Endothelial cell of umbilical vein (primary cell): ENCODE measurements at places on chromosomes 5 and 9. TPM values are rescaled to one million over a fixed set of nuclear protein-coding genes. Genes with fewer than 3 reads are reported as not detected.

GRCh38 chr5:159764283-159765134 lies 151.8 kb upstream of the ADRA1B start:
- no peak for DNase-seq

DNA sequence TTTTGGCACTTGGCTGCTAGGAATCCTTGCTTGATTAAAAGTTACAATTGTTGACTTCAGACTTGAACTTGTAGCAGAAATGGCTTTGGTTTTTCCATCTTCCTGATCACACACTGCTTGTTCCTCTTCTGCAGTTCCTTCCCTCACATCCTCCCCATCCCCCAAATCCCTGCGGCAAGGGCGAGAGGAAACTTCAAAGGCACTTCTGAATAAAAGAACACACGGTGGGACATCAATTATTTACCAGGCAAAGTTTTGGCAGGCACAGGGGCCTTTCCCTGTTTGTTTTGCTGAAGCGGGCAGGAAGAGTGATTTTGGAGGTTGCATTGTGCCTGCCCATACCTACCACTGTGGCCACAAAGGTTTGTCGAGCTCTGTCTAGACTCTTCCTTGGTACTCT lies 260.9 kb downstream of the KIF4B start:
- DNase-seq = no peak

GRCh38 chr5:128825826-128826225 lies 139.5 kb upstream of the SLC27A6 start:
- DNase-seq = peak; percentile 83

DNA sequence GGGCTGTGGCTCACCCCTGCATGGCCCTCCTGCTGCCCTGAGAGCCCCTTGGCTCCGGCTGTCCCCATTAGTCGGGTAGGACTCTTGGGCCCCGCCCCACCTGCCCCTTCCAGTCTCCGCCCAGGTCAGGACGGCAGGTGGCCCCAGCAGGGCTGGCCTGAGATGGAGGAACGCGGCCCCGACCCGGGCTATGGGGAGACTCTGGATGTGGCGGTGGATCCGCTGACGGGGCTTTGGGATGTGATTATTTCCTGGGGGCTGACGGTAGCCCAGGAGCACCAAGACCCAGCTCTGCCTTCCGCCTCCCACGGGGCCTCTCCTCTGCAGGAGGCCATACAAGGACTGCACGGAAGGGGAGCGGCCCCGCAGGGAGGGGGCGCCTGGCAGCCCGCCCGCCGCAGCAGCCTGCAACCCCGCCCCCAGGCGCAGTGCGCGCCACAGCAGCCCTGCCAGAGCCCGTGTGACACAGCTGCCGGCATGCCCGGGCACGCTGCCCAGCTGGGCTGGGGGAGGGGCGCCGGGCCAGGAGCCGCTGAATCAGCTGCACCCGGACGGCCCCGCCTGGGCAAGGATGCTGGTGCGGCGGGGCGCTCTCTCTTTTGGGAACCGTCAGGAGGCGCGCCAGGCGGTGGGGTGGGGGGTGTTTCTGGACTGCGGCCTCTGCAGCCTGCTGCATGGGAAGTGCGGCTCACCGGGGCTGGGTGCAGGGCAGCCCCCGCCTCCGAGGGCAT lies 9.2 kb downstream of the TMEM250 start:
- DNase-seq = peak; percentile 87

GRCh38 chr9:119853126-119853525 lies 483.9 kb upstream of the BRINP1 start:
- DNase-seq = no peak

DNA sequence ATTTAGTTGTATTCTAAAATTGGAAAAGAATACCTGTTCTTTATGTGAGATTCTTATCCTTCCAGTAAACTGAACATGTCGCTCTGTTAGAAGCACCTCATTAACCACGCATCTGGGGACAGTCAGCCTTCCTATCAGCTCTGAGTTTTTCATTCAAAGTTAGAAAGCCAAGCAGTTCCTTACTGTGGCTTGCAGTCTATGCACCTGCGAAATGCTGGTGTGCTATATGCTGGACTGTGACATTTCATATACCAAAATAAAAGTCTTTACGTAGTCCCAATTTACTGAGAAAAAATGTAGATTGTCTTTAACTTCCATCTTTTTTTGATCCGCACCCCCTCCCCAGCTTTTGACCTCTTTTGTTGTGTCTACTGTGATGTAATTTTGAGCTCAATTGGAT lies 4.3 kb downstream of the ANP32B start:
- no peak for DNase-seq

GRCh38 chr9:112550531-112550930 lies 63.9 kb downstream of the KIAA1958 start:
- no peak for DNase-seq

GRCh38 chr5:178548746-178549145 lies 41.4 kb downstream of the COL23A1 start:
- peak; percentile 40 for DNase-seq

DNA sequence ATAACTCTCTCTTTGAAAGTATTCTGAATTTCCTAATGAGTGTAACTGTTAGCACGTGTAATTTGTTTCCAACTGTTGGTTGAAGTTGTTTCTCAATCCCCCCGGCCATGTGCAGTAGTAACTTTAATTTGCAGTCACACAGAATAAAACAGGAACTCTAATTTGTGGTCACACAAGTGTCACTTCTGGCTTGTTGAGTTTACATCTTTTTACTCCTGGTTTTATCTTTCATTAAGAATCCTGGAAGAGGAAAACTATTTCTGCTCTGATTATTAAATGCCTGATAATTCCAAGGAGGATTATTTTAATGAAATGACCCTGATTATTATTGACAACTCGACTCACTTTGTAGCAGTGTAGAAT lies 1.2 kb downstream of the SCAMP1 start:
- DNase-seq = no peak

DNA sequence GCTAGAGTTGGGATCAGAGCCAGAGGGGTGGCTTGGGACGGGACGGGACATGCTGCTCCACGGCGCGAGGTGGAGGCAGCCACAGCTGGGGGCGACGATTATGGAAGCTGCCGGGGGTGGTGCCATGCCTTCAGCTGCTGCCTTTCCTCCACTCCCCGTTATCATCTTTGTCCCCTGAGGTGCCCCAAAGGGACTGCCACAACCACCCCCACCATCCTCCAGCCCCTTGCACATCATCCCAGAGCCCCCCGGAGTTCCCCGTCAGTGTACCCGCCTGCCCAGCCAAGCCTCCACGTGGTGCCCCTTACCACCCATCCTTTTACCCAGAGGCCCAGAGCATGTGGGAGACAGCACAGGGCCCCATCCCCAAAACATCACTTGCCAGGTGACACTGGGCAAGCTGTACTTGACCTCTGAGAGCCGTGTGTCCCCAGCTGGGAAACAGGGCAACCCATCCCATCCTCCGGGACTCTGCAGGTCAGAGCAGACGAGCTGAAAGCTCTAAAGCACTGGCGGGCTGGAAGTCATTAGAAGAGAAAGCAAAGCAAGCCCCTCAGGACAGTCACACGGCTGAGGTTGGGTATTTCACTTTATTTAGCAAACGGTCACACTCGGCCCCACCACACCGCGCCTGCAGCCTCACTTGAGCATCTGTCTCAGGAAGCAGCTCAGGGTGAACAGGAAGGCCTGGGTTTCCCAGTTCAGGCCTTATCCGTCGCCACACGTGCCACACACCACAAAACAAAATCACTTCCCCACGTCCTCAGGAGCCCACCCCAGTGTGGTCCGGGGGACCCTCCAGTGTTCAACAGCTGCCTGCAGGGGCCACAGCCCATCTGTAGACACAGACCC lies 19.5 kb upstream of the MXD3 start:
- no peak for DNase-seq

- no peak for DNase-seq
Observed at GRCh38 chr5:170573114-170573513, 69.3 kb downstream of the KCNIP1 start.

DNA sequence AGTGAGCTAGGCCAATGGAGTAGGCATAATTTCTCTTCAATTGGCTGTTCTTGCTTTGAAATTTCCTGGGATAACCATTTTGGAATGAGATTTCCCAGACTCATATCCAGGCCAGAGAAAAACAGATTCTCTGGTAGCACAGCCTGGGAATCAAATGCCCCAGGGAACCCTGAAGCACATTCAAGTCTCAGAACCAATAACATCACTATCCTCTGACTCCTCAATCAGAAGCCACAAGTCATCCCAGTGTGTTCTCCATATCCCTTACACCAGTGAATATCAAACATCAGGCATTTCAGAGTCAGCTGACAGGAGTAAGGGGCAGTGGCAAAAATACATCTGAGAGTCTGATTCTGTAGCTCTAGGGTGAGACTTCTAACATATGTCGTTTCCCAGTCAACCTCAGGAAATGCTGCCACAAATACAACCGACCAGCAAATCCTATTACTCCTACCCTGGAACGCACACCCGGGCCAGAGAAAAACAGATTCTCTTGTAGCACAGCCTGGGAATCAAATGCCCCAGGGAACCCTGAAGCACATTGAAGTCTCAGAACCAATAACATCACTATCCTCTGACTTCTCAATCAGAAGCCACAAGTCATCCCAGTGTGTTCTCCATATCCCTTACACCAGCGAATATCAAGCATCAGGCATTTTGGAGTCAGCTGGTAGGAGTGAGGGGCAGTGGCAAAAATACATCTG lies 537.7 kb upstream of the NMUR2 start:
- DNase-seq = no peak

DNA sequence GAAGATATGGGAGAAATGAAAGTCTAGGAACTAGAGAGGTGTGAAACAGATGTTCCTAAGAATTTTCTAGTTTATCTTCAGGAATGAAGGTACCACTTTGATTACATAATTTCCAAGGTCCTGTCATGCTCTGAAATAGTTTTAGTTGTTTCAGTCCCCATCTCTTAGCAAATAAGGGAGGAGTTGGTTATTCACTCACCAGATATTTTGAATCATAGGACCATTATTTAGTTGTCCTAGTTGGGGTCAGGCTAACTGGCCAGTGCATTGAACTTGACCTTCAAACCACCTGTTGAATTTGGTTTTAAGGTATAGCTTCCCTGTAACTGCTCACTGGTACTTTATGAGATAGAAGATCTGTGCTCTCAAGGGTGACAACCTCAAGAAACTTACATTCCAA lies 53.9 kb upstream of the TNFAIP8 start:
- DNase-seq = no peak

GRCh38 chr5:158017469-158017868 lies 158.5 kb upstream of the CLINT1 start:
- DNase-seq = no peak

DNA sequence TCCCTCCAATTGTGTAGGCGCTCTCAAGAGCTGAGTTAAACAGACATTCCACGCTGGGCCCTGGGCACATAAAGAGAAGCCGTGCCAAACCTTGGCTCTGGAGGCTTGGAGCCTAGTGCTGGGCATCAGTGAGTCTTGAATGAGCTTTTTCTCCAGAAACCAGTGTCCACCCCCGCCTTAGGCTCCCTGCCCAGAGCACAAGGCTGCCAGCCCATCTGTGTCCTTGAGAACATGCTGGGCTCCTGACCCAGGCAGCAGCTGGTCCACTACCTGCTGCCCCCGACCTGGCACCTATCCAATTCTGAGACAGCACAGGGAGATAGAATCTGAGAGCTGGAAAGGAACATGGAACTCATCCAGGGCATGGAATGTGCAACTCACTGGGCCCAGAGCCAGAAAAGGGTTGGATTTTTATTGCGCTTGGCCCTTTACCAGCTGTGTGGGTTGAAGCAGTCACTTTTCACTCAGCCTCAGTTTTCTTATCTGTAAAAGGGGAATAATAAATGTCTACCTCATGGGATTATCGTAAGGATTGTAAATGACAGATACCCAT lies 92.4 kb upstream of the CPLX2 start:
- DNase-seq = no peak

- DNase-seq = no peak
Observed at GRCh38 chr5:22329683-22330082, 523.5 kb downstream of the CDH12 start.

- no peak for DNase-seq
Observed at GRCh38 chr5:99023330-99023729, 94.5 kb upstream of the CHD1 start.

GRCh38 chr5:43037636-43038495 lies 2.3 kb downstream of the ANXA2R start:
- DNase-seq = peak; percentile 89

DNA sequence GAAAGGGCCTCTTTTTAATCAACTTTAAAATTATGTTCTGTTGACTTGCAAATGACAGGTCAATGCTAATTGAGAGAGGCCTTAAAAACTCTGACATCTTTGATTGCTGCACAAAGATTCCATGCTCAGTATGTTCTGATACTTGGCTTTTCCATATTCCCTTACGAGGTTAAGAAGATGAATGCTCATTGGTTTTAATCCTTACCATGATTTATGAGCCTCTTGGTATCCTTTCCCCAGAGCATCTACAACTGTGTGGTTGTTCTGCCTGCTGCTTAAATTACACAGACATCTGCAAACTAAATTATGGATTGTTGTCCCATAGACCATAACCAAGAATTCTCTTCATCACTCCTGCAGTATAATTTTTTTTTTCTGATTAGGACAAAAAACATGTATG lies 352.6 kb downstream of the CDH12 start:
- no peak for DNase-seq

DNA sequence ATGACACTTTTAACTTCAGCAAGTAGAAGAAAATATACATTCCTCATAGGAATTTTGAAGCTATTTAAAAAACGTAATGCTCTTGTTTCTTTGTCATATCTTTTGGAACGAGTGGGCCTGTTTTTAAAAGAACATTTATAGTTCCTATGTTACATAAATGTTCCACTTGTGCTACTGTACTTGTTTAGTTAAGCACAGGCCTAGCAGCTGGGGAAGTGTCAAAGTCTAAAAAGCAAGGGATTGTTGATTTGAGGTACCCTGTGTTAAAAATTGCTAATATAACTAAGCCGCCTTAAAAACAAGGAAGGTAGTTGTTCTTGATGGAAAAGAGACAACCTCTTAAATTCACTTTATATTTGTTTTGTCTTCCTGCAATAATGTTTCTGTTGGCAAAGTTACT lies 27.2 kb upstream of the ELL2 start:
- DNase-seq = no peak

- DNase-seq = no peak
Observed at GRCh38 chr9:34732886-34733285, 22.9 kb upstream of the CCL21 start.

DNA sequence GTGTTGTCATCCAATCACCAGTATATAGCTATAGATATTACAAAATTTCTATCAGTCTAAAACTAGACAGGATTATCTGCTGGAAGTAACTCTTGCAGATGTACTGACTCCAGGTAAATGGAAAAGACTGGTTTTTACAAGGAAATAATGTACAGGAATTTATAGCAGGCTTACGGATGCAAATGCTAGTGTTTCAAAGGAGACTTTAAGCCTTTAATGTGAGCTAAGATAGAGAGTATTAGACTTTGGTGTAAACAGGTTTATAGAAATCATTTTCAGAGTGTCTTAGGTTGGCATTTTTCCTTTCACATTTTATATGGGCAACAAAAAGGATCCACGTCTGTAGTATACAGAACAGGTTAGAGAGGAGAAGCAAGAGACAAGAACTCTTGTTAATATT lies 16.1 kb downstream of the ZNF608 start:
- DNase-seq = no peak

Gene PTPRD
- polyA plus RNA-seq = 5.7 and 6.5 TPM in 2 replicates

Gene COL27A1
- polyA plus RNA-seq = 14.7 and 14.9 TPM in 2 replicates

Gene NXNL2
- 0.14 TPM in 1 of 2 replicates, not detected in the other for polyA plus RNA-seq

Gene ACTBL2
- 0.03 and 0.08 TPM in 2 replicates for polyA plus RNA-seq

Gene PGM5
- 0.14 TPM in 1 of 2 replicates, not detected in the other for polyA plus RNA-seq

Gene DAB2IP
- polyA plus RNA-seq = 29.2 and 29.9 TPM in 2 replicates
